GM13976 (cell line): ENCODE measurements at places on chromosomes 3 and 15.
A peak's percentile ranks its signal among the peaks of the same experiment; 100 is the strongest.

DNA sequence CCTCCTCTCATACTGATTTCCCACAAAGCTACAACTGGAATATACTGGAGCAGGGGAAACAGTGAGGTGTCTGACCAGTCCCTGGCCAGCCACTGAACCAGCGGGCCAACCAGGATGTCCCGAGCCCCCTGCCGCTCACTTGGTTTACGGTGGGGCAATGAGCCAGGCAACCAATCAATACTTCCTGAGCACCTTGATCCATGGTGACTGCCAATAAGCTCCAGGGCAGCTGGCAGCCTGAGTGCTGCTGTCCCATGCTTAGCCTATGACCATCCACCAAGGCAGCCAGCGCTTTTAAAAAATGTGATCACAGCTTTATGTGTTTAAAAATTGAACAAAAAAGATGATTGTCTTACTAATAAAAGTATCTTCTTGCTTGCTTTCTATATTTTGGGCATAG lies 4.2 kb downstream of the SCN10A start:
- no peak for DNase-seq

DNA sequence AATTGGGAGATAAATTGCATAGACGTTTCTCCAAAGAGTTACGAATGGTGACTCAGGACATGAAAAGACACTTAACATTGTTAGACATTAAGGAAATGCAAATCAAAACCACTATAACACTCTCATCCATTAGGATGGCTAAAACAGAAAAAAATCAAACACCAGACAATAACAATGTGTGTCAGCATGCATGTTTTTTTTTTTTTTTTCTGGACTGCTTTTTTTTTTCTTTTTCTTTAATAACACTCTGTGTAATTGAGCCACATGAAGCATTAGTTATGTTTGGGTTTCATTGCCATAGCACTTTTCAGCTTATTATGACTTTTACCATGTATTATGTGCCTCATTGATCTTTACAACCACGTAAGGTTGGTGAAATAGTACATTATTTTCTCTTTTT lies 95.0 kb downstream of the NFKBIZ start:
- DNase-seq = no peak

DNA sequence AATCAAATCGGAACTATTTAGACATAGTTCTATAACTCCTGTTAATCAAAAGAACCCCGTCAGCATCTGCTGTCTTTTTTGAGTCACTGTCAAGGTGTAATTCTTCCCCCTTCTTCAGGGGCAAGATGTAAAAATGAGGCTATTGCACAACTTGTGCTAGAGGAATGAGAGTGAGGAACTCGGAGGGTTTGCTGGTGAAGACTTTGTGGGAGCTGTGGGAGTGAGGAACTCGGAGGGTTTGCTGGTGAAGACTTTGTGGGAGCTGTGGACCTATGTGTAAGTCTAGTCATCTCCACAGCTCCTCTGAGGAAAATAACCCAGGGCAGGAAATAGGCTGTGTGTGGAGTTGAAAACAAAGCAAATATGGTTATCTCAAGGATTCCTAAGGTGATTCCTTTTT lies 2.5 kb upstream of the CERS3 start:
- DNase-seq = no peak

GRCh38 chr3:99869621-99870020 lies 52.0 kb downstream of the CMSS1 start:
- no peak for DNase-seq

DNA sequence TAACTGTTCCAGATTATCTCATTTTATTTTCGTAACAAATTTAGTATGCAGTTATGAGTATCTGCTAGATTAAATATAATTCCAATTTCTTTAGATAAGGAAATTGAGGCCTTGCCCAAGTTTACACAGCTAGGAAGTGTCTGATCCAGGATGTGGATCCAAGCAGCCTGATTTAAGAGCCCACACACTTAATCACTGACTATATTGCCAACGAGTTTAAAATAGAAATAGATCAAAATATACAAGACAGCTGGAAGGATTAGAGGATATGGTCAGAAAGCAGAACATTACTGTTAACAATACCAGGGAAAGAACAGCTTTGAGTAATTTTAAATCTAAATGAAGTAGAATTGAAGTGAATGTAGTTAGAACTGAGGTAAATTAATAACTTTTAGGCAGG lies 215.2 kb downstream of the C3orf38 start:
- no peak for DNase-seq

GRCh38 chr15:73899197-73900094 lies 26.1 kb downstream of the TBC1D21 start:
- DNase-seq = no peak

GRCh38 chr15:22980189-22981050 lies at the start of gene CYFIP1:
Gene CYFIP1 (minus strand): TSS chr15:22980368. CDS start chr15:22947285, 33,083 bp downstream.
- peak; percentile 90 for DNase-seq

DNA sequence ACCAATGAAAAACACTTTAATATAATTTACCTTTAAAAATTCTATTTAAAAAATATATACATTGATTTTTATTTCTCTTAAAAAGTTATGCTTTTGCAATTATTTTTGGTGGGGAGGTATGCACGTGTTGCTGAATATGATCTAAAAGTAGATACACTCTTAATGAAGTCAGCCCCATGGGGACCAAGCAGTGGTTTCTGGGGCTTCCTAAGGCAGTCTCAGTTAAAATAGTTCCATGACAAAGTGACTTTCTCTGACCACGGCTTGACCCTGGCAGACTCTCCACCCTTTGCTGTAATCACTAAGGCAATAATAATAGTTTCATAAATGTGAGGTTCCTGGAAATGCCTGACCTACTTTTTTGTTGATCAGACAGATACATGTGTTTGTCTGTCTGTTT lies 50.4 kb downstream of the CCR4 start:
- peak; percentile 62 for DNase-seq

DNA sequence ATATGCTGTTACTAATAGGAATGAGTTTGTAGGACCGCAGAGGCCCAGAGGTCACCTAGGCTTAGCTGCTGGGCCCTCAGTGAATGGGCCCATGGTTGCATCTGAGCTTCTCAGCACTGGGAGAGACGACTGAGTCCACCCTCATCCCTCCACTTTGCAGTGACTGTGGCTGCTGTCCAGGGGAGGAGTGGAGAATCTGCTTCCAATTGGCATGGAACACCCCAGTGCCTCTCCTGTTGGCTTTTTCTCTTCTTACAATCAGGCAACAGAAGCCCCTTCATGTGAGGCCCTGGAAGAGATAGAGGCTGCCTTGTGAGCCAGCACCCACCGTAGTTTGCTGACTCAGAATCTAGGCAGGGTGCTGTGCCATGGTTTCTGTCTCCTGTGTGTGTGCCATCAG lies 55.6 kb downstream of the ARNT2 start:
- DNase-seq = no peak

DNA sequence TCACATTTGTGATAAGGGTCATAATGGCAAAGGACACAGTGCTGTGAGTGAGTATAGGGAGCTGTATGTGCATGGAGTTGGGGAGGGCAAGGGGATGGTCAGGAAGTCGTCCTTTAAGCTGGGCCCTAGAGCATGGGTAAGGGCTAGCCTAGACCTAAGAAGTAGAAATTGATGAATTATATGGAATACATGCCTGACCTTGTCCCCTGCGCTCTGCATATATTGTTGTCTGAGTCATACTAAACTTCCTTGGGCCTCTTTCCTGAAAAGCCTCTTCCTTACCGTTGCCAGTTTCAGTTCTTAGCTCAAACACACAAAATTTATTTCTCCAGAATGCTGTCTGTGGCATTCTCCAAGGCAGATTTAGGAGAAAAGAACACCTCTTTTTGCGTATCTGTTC lies 4.6 kb downstream of the SNRK start:
- no peak for DNase-seq

DNA sequence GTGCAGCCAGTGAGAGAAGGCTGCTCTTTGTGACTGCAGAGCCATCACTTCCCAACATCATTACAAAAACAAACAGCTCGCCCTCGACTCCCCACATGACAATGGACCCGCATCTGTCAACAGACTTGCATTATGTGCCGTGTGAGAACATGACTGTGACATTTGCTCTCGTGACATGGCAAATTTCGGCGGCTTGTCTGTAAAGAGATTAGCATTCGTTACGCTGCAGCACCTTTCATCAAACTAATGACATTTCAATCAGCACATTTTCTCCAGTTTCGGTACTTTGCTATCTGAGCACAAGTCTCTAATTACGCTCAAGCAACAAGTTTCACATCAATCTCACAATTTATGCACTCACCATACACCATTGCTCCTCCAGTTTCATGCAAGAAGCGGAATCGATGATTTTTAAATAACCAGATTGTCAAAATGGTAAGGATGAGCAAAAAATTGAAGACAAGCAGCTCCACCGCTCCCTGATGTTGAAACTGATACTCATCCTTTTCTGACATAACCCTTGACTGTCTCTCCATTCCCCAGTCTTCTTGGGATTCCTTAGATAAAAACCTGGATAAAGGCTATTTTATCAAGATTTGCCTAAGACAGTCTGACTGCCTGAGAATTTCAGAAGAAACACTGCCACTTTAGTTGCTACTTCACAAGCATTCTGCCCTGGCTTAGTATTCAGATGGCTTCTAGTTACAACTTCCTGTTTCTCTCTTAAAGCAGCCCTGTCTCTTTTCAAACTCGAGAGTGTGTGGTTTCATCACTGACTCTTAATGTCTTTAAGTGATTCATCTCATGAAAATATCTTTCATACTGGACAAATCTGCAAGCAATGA lies at the start of gene SLC9A9:
Gene SLC9A9, minus strand, starts transcription at position 682 of the 845 bp plus-strand sequence. Its CDS starts 146 bp downstream, at position 536.
- peak; percentile 38 for DNase-seq

DNA sequence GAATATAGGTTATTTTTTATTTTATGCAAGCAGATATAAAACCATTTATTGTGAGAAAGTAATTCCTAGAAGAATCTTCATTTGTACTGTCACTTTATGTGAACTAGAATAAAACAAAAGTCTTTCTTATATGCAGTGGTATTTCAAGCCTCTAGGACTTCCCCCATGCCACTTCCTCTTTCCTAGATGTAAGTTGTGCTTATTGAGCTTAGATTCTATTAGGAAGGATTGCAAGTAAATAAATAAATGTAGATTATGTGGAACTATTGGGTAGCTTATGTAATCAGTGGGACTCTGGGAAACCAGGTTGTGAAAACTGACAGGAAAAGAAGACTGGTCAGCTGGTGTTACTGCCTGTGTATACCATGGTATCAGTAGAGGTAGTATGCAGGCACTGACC lies 169.7 kb downstream of the RSRC1 start:
- no peak for DNase-seq

DNA sequence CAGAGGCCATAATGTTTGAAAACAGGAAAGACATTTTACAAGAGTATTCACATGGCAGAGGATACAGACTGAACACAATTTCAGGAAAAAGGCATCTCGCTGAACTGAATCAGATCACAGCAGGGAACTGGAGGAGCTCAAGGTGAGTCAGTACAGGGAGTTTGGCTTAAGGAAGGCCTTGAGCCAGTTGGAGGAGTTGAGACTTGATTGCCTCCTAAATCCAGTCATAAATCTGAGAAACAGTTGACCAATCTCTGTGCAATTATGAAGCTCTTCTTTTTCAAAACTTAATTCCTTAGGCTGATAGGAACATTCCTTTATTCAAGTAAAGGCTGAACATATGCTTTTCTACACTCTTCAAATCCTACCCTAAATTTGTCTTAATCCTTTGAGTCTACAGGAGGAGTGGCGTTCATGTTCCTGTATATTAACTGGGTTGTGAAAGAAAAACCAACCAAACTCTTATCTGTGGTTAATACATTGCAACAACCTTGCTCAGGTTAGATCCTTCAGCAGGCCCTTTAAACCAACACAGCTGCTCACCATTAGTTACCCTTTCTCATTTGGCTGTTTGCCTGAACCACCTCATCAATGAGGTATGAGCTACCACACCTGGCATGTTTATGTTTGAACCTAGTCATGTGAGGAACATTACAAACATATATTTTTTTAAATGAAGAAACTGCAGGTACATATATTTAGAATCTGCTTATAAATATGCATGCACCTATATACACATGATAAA lies 404.1 kb upstream of the ATP11B start:
- no peak for DNase-seq

- no peak for DNase-seq
Measured at GRCh38 chr3:101464235-101464634, 48.8 kb downstream of the SENP7 start.

GRCh38 chr15:79932447-79932846 lies 35.6 kb upstream of the MTHFS start:
- no peak for DNase-seq

- DNase-seq = no peak
Measured at GRCh38 chr15:88419830-88420229, 47.4 kb downstream of the MRPL46 start.

DNA sequence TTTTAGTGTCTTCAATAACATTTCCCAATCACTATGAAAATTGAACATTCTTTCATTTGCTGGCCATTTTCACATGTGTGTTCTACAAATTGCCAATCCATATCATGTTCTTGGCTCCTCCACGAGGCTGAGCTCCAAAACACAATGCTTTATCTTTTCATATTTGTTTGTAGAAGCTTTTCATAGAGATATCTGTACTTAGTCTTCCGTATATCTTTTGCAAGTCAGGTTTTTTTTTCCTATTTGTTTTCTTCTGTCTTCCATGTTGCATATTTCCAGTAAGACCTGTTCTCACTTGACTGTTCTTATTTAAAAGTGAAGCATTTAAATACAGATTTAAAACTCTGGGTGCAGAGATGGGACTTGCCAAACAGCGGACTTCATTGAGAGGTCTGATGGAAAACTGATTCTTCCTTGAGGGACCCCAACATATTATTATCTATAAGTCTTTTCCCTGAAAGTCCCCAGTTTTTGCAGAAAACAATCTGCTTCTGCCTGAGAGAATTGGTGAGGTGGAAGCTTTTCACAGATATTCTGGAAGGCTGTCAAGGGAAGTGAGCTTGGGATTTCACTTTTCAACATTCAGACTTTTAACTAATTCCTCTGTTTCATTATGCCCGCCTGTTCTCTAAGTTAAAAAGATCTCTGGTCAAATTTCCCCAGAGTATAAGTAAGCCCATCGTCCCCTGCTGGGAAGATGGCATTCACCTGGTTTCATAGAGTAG lies 77.8 kb upstream of the KCNMB2 start:
- DNase-seq = no peak

DNA sequence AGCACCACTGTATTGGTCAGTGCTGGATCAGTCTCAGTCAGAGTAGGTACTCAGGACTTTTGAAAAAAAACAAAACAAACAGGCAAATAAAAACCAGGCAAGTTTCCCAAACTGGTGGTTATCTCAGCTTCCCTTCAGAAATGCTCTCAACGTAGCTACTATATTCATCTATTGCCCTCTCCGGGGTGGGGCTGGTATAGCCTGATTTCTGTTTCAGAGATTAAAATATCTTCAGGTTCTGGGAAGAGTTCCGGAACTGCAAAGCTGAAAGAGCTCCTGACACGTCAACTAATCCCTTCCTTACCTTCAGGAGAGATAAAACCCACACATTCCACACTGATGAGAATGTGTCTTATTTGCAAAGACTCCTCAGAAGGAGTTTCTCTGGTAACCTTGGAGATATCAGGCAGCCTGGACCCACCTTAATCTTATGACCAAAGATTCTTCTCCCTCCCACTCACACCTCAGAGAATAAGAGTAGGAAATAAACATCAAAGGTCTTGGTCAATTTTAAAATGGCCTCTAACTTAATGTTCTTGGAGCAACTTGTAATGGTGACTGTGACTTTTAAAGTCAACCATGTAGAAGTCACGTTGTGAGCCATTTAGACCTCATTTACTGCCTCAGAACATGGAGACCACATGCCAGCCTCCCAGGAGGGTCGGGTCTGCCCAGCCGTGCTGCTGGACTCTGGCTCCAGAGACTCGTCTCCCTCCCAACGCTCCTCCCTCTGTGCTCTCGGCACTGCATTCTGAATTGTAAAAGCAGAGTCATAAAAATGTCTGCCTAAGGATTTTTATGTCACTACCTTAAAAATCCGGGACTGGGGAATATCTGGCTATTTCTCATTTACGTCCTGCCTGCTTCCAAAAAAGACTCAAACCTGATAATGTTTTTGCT lies 53.8 kb downstream of the CDCP1 start:
- DNase-seq = no peak
